ENCODE measurements at places on chromosomes 7 and 10.

GRCh38 chr10:131983780-131984179 lies 2.1 kb upstream of the BNIP3 start:
- no peak for DNase-seq

DNA sequence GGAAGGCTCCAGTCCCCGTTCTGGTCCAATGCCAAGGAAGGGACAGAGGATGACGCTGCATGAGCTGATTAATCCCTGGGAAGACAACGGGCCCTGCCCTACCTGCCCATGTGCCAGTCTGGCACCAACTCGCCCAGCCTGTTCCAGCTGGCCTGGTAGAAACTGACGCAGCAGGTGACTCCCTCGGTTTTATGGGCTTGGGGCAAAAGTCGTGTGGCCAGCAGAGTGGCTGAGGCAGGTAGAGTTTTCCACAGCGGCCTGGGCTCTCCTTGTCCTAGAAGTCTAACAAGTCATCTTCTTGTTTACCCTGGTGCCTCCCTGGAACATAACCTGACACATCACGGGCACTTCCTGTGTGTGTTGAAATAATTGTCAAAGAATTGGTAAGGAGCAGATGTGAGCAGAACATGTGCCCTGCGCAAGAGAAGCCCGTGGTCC lies 20.4 kb upstream of the LMTK2 start:
- DNase-seq, result no peak

GRCh38 chr7:24968165-24968564 lies 11.8 kb downstream of the OSBPL3 start:
- no peak for DNase-seq

DNA sequence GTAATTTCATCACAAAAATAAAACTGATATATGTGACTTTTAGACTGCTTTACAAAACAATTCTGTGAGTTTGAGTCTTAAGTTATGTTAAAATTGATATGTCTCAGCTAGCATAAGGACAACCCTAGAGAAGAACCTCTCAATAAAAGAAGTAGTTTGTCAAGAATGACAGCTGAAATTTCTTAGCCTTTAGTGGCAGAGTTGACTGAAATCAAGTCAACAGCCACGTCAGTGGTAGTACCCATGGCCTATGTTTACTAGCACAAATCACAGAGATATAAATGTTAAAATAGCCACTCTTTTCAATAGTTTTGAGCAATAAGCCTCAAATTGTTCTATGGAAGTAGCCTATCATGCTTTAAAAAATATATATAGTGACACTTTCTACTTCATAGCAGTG lies 138.9 kb upstream of the FERD3L start:
- DNase-seq, result no peak

- DNase-seq, result no peak
These were observed 49.7 kb downstream of the CPEB3 start for GRCh38 chr10:92241158-92241500.

DNA sequence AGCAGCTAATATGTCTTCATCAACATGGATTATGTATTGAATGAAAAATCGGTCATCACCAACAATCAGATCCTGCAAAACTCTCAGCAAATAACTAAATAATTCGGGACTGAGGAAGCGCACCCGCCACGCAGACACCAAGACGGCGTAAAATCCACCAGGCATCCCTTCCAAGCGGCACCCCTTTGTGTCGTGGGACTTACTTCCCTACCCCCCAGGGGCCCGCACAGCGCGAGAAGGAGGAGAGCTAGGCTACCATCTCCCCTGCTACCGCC lies 721 bp downstream of the ARL3 start:
- DNase-seq, result no peak
